Suprapubic skin (tissue), 4 donors: ENCODE measurements at places on chromosomes 13 and 19.

- H3K4me1 ChIP-seq = peaks cover 50% of the 10 kb centered on the region
- DNase-seq = peak; percentile 80
- H3K27me3 ChIP-seq = no peaks in the 10 kb centered on the region
- H3K36me3 ChIP-seq = no peaks in the 10 kb centered on the region
- peak overlapping the region; percentile 92 for H3K4me3 ChIP-seq
- H3K27ac ChIP-seq = peak overlapping the region; percentile 87
Measured at GRCh38 chr19:10568062-10568825, 535 bp downstream of the CDKN2D start.

GRCh38 chr19:51735759-51736449 lies 12.1 kb upstream of the HAS1 start:
- H3K27ac ChIP-seq = no peak overlapping the region
- no peaks in the 10 kb centered on the region for H3K36me3 ChIP-seq
- peaks cover 13% of the 10 kb centered on the region for H3K27me3 ChIP-seq
- H3K4me1 ChIP-seq = no peaks in the 10 kb centered on the region
- H3K4me3 ChIP-seq = no peak overlapping the region

DNA sequence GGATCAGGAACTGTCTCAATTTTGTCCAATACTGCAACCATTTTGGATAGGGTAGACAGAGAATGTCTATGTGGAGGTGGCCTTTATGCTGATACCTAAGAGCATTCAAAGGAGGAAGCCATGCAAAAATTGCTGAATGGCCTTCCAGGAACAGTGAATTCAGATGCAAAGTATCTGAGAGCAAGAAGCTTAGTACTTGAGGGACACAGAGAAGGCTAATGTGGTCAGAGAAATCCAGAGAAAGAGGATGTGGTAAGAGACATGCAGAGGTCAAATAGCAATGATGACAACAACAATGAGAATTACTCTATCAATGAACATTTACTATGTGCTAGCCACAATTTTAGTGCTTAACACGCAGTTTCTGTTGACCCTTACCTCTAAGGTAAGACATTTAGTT lies 785.6 kb upstream of the KLHL1 start:
- no peaks in the 10 kb centered on the region for H3K36me3 ChIP-seq
- H3K4me3 ChIP-seq = no peak overlapping the region

DNA sequence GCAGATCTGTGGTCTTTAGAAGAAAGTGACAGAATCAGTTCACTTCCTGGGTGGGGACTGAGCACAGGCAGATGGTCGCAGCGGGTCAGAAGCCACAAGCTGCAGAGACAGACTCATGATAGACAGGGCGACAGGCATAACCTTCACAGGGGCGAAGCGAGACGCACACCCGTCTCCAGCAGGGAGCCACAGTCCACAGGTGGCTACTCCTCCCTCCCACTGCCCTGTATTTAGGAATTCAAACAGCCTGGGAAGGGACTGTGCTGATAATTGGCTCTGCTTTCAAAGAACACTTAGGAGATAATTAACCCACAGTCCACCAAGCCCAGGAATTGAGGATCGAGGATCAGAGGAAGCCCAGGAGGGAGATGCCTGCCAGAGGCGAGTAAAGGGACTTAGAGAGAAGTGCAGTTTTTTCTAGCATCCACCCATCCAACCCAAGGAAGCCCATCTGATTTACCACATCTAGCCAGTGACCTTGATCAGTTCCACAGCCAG lies 23.2 kb downstream of the RFX2 start:
- no peak for DNase-seq
- H3K36me3 ChIP-seq = no peaks in the 10 kb centered on the region
- peak overlapping the region; percentile 1 for H3K4me3 ChIP-seq
- H3K27me3 ChIP-seq = no peaks in the 10 kb centered on the region
